ENCODE measurements at places on chromosomes 5 and 9.

DNA sequence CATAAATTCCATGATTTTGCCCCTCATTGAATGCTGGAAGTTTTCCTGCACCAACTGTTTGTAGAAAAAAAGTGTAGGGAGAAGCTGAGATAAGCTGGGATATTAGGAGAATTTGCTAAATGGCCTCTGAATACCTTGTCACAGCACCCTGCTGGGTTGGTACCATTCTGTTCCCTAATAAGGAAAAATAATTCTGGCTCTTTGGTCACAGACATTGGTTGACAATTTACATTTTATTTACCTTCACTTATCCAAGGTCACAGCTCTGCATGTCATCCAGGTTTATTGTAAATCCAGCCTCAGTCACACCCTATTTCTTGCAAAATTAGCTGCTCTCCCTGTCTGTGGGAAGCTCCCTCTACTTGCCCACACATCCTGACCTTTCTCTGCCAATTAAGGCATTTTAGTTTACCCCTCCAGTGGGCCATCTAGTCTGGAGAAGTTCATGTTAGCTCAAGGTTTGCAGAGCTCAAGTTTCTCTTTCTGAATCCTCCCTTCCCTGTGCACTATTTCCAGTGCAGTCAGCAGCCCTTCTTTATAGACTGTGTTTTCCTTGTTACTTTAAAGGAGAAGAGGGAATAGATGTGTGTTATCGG is 115.4 kb upstream of the NTRK2 start:
- no peak for DNase-seq

GRCh38 chr5:87074934-87075541 is 192.6 kb upstream of the RASA1 start:
- DNase-seq: no peak

DNA sequence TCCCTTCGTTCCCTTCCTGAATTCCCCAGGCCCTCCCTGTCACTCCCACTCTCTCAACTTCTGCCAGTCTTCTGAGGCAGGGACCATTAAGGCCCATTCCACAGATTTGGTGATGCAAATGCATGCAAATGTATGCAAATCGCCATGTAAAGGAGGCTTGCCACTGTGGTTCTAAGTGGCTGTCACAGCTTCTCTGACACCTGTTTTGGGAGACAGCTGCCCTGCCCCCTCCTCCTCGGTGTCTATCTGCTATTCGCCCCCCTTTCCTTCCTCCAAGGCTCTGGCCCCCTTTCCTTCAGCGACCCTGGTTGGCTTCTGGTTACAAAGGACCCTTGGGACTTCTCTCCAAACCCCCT is 10.5 kb upstream of the ARAP3 start:
- DNase-seq: no peak

GRCh38 chr5:53856506-53856905 is 296.1 kb downstream of the NDUFS4 start:
- no peak for DNase-seq

GRCh38 chr5:39270225-39270848 is 51.0 kb upstream of the FYB1 start:
- no peak for DNase-seq

DNA sequence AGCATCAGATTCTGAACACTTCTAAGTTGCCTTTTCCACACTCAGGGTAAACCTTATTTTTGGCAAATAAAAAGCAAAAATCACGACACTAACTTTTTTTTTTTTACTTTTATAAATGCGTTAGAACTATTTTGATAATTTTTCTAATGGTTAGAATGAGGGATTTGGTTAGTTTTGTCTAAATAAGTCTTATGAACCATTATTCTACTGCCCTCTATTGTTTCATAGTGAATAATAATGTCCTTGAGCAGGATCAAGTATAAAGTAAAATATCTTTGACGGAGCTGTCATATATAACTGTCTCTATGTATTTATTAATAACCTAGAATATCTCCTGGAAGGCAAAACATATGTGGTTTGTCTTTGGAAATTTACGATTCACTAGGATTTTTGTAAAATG is 631.8 kb downstream of the GABRG2 start:
- DNase-seq: no peak

DNA sequence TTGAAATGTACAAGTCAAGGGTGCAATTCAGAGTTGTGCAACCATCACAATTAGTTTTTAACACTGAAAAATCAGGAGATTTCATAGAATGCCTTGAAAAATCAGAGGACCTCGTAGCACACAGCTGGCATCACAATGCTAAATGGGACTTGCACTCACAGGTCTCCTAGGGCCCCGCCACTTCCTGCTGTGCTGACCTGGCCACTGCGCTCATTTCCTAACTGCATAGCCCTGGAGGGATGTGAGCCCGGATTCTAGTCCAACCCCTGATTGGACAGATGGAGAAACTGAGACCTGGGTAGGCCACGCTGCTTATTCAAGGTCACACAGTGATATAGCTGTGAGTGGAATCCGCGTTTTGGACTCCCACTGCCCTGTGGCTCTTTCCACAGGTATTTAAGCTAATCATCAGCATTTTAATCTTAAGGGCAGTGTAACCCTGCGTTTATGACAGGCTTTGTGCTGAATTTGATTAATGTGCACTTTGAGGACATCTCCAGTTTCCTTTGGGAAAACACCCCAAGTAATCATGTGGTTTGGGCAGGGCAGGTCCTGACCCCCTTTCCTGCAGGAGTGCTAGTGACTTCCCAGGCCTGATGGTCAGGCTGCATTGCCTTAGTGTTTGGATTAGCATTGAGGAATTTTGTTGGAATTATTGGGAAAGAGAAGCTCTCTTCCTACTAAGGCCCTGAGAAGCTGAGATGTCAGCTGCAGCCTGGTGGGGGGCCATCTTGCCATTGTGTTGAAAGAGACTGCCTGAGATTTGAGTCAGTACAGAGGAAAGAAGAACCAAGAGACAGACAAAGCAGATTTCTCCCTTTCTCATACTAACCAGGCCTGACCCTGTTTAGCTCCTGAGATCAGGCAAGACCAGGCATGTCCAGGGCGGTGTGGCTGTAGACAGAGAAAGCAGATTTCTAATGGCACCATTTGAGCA is 36.2 kb downstream of the STC2 start:
- peak; percentile 28 for DNase-seq

DNA sequence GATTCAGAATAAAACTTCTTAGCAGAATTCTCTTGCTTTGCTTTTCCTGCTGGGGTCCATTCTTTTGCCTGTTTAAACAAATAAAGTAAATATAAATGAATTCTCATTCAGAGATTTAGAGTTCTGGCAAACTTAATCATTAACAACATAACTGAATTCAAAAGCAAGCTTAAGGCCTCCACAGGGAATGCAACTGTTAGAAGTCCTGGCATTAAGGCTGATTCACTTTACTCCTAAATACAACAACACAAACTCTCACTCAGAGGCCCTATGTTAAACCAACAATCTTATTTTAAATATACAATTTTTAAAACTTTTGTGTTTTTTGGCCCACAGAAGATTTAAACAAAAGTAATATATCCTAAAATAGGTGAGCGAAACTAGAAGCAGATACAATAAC is 178.3 kb downstream of the AP3B1 start:
- DNase-seq: no peak

DNA sequence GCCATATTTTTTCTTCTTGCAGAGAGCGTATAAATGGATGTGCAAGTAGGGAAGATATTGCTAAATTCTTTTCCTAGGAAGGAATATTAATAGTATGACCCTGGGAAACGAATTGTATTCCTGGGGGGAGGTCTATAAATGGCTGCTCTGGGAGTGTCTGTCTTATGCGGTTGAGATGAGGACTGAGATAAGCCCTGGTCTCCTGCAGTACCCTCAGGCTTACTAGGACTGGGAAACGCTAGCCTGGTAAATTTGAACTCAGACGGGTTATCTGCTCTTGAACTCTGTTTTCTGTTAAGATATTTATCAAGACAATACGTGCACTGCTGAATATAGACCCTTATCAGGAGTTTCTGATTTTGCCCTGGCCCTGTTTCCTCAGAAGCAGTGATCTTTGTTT is 1126.4 kb upstream of the C9orf72 start:
- DNase-seq: no peak

- DNase-seq: no peak
Observed at GRCh38 chr5:145976431-145977155, 40.2 kb downstream of the SH3RF2 start.

- DNase-seq: no peak
Observed at GRCh38 chr9:124399323-124399967, 15.8 kb downstream of the PSMB7 start.

- no peak for DNase-seq
Observed at GRCh38 chr9:30482499-30482898, 1901.9 kb upstream of the ACO1 start.

DNA sequence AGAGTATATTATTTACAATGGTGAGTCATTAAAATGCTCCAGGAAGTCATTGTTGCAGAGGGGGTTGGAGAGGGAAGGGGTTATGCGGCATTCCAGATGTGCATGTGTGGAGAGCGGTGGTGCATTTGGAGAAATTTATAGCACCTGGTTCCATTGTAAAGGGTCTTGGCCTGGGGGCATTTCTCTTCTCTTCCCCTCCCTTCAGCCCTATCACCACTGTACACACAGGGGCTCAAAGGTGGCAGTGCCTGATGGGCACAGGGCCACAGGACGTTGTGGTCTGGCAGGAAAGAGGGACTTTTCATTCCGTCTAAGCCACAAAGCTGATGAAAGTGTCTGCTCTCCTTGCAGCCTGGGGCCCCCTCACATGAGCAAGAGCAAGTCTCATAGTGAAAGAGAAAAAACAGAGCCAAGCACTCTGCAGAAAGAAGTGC is 442.4 kb upstream of the ZNF462 start:
- no peak for DNase-seq

DNA sequence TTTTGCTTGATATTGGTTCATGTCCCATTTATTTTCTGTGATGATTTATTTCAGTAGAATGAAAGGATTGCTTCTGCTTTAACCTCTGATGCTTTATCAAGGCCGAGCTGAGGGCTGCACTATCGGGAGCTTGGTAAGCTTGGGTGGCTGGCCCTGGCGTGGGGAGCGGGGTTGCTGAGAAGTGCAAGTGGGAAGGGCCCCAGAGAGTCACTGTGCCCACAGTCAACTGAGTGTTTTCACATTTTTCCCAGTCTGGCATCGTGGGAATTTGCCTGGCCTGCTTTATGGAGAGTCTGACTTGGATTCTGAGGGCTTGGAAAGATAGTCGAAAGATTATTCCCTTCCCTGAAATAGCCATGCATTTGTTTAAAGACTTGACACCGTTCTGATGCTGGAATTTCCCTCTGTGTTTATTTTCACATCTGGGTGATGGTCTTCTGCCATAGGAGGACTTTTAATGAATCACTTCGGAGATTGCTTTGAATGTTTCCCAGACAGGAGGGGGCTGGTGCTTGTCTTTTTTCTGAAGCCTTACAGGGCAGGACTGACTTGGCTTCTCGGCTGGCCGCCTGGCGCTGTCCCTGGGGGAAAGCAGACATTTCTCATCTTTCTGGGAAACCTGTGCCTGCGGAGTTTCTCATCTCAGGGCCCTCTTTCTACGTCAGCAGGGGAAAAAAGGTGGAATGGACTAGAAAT is 139.0 kb downstream of the BOD1 start:
- no peak for DNase-seq

DNA sequence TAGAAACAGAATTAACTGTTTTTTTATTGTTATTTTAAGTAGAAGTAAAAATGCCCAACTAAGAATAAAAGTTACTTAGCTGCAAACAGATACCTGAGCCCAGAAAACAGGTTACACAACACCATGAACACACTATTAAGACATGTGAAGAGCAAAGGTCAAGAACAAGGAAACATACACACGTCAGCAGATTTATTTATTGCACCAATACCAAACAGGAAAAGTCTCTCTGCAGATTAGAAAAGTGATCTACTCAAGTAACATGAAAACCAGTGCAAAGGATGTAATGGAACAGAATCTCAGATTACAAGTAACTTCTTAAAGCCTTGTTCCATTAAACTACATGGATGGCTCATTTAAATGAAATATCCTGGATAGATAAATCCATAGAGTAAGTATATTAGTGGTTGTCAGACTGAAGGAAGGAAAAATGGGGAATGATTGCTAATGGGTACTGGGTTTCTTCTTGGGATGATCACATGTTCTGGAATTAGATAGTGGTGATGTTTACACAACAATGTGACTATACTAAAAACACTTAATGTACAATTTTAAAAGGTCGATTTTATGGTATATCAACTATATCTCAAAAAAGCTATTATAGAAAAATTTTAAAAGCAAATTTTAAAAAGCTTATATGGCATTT is 6.1 kb downstream of the SAR1B start:
- no peak for DNase-seq

DNA sequence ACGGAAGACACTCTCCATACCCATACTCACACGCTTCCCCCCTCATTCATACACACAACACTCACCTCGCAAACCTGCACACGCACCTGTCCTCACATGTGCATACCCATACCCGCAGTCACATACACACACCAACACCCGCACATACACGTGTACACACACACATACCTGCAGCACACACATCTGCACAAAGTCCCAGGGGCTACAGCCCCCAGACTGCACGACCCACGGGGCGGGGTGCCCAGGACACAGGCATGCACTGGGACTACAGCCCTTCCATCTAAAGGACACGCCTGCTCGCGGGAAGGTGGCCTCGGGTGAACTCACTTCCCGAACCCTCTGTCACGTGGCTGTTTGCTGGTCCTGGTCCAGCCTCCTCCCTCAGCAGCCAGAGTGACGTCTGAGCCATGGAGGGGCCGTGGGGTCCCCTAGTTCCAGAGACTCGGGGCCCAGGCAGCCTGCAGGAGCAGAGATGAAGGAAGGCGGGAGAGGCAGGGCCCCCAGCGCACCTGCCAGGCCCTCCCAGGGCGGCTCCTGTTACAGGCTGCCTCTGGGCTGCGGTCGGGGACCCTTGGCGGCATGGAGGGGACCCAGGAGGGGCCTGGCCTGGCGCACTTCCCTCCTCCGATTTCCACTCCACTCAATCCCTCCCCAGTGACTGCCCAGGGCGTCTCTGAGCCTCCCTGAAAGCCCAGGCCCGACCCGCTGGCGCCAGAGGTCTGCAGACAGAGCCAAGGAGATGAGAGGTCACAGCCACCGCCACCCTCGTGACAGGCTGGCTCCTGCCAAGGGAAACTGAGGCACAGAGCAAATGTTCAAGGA is 8.1 kb downstream of the SLC12A7 start:
- no peak for DNase-seq

GRCh38 chr9:34500623-34501267 is 22.0 kb downstream of the ENHO start:
- DNase-seq: peak; percentile 74

- no peak for DNase-seq
Observed at GRCh38 chr5:64585646-64586045, 79.8 kb downstream of the RGS7BP start.

- DNase-seq: no peak
Observed at GRCh38 chr5:144048259-144048856, 122.1 kb downstream of the YIPF5 start.

DNA sequence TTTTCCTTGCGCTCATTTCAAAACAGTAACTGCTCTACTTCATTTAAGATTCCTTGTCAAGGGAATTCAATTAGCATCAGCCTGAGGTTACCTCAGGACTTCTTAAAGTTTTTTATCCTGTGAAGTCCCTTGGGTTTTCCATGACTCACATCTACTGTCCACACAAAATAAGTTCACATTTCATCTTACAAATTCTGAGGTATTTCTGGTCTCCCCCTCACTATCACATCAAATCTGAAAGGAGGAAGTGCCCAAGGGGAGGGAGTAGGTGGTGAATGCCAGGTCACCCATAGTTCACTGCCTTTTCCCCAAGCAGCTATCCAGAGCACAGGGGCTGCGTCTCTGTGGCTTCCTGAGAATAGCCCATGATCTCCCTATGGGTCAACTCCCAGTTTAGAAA is 227.1 kb upstream of the NREP start:
- no peak for DNase-seq
